Activated T-helper 17 cell treated with anti-CD3 and anti-CD28 coated beads, Interleukin-2, amount 50 U/mL, for 72 hours (primary cell): ENCODE measurements at places on chromosomes 6 and 20. TPM values are rescaled to one million over a fixed set of nuclear protein-coding genes. Genes with fewer than 3 reads are reported as not detected.

- no peak for ATAC-seq
These were observed 43.9 kb upstream of the MDFI start for GRCh38 chr6:41594326-41594725.

DNA sequence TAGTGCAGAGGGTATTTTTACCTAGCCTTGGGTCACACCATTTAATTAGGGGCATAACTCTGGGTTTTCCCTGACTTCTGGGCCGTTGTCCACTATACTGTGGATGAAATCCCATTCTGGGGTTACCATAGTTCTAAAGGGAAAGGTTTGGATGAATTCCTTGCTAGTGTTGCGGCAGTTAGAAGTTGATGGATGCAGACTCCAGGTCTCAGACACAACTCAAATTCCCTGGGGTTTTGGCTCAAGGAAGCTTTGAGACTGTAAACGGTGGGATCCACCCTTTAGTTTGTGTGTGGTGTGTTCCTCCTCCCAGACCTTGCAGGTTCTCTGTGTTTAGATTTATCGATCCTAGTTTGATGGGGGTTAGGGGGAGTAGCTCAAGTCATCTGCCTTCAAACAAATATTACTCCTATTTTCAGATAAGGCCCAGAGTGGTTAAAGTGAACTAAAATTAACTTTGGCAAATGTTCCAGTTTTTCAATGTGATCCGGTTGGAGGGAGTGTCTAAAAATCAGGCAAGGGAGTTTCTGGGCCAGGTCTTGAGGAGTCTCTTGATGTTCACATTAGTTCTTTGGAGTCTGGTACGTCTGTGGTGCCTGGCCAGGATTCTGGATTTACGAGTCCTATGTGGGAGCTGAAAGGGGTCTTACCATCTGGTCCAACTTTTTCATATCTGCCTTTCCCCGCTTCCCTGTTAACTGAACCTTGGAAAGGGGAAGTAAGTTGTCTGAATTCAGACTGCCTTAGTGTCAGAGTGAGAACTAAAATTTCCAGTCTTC is 1.5 kb downstream of the RALY start:
- no peak for ATAC-seq

DNA sequence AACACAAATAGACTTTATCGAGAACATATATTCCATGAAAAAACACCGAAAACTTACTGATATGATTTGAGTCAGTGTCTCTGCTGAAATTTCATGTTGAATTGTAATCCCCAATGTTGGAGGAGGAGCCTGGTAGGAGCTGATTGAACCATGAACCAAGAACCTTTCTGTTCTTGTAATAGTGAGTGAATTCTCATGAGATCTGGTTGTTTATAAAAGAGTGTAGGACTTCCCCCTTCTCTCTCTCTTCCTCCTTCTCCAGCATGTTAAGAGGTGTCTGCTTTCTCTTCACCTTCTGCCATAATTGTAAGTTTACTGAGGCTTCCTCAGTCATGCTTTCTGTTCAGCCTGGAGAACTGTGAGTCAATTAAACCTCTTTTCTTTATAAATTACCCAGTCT is 1289.3 kb upstream of the CITED2 start:
- no peak for ATAC-seq

DNA sequence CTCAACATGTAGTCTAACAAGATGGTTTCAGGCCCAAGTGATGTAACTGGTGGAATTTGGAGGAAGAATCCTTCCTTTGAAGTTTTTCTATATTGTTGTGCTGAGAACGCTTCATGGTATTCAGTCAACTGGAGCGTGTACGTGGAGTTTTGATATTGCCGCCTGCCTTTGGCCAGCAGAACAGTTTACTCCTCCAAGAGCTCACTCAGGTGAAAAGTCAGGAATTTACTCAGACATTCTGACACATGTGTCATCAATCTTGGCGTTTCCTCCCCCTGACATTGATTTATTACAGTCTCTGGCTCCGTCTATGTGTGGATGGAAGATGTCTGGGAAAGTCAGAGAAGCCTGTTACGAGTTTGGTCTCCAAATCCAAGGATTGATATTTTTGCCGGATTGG is 19.0 kb upstream of the TGM2 start:
- ATAC-seq, result no peak

- ATAC-seq, result peak; percentile 12
These were observed 179.9 kb downstream of the LRFN2 start for GRCh38 chr6:40407239-40407638.

MTFR2 gene
- total RNA-seq, result 31.0 TPM
